Right renal pelvis (tissue), 4 donors: ENCODE measurements at places on chromosomes 5 and 9.

- DNase-seq, result no peak
Observed at GRCh38 chr9:129053020-129053419, 16.6 kb downstream of the MIGA2 start.

- DNase-seq, result no peak
Observed at GRCh38 chr9:72983512-72984225, 30.8 kb upstream of the ALDH1A1 start.

- peak; percentile 94 for DNase-seq
Observed at GRCh38 chr5:150946351-150946905, 41.6 kb upstream of the ZNF300 start.

GRCh38 chr9:121123816-121124535 lies 49.2 kb downstream of the CNTRL start:
- no peak for DNase-seq

- no peak for DNase-seq
Observed at GRCh38 chr5:103490030-103490739, 72.4 kb downstream of the NUDT12 start.

DNA sequence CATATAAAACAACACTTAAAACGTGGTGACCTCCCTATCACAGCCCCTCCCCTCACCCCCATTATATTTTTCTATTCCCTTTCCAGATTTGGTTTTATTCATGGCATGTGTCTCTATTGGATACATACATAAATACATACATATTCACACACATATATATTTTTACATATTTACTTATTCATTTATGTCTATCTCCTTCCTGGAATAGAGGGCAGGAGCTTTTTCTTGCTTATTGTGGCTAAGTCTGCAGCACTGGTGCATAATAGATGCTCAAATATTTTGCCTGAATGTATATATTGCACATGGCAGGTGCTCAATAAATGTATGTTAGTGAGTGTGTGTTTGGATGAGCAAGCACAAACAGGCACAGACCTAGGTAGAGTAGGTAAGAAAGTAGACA lies 2.5 kb downstream of the AGXT2 start:
- no peak for DNase-seq

DNA sequence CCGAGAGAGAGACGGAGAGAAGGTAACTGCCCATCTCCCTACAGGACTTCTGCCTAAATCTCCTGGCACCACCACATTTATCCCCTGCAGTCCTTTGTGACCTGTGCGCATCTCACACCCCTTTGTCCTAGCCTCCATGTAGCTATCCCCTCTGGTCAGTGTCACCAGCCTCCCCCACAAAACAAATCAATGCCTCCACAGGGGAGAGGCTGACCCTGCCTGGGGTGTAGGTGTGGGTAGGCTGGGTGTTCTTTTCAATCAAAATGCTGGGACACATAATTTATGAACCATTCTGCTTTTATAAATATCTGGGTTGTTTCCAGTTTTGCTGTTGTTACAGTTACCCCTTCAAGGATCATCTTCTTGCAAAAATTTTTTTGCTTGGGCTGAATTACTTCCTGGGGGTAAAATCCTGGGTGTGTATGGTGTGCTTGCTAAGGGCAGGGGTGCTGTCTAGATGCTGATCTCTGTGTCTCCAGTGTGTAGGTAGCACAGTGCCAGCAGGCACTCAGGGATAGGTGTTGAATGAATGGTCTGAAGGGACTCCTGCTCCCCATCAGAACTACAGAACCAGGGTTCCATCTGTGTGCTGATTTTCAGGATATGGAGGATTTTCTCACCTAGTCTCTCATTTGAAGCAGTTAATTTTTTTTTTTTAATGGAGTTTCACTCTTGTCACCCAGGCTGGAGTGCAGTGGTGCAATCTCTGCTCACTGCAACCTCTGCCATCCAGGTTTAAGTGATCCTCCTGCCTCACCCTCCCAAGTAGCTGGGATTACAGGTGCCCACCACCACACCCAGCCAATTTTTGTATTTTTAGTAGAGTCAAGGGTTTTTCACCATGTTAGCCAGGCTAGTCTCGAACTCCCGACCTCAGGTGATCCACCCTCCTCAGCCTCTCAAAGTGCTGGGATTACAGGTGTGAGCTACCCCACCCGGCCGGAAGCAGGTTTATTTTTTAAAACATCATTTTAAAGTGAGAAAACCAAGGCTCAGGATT lies at the start of gene GARIN3:
Gene GARIN3 (minus strand): TSS at position 51 of the 1,000 bp plus-strand sequence. CDS start 96 bp downstream, outside the sequence.
- no peak for DNase-seq
